Stimulated activated CD4-positive, alpha-beta T cell treated with anti-CD3 and anti-CD28 coated beads, Interleukin-4, amount 100 ng/mL, for 1 hour (primary cell): ENCODE measurements at places on chromosomes 7 and 10.

GRCh38 chr10:7133958-7134357 is 276.9 kb downstream of the SFMBT2 start:
- DNase-seq: no peak

- DNase-seq: no peak
These were observed 399.7 kb upstream of the ETV1 start for GRCh38 chr7:14389181-14389591.

- no peak for DNase-seq
These were observed 1358.9 kb upstream of the LRRTM3 start for GRCh38 chr10:65566906-65567305.

DNA sequence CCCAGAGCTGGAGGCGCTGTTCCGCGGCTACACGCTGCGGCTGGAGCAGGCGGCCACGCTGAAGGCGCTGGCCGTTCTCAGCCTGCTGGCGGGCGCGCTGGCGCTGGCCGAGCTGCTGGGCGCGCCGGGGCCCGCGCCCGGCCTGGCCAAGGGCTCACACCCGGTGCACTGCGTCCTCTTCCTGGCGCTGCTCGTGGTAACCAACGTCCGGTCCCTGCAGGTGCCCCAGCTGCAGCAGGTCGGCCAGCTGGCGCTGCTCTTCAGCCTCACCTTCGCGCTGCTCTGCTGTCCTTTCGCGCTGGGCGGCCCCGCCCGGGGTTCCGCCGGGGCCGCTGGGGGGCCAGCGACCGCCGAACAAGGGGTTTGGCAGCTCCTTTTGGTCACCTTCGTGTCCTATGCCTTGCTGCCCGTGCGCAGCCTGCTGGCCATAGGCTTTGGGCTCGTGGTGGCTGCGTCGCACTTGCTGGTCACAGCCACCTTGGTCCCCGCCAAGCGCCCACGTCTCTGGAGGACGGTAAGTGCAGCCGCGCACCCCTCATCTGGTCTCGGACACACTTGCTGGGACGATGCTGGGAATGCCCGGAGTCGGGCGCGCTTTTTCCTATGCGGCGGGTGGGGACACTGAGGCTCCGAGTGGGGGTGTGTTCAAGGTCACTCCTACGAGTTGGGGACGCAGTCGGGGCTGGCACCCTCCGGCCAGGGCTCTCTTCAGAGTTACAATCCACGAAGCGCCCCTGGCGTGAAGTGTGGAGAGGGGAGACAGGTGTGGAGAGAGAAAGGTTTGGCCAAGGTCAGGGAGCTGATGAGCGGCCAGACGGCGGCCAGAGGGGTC is 717 bp downstream of the ADCY1 start:
- no peak for DNase-seq

DNA sequence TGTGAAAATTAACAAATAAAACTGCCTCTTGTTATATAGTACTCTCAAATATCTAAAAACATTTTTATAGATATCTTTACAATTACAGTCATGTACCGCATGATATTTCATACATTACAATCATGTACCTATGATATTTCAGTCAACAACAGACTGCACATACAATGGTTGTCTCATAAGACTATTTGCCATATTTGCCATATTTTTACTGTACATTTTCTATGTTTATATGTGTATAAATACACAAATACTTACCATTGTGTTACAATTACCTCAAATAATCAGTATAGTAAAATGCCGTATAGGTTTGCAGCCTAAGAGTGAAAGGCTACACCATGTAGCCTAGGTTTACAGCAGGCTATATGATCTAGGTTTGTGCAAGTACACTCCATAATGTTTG is 336.0 kb upstream of the PCDH15 start:
- DNase-seq: no peak

DNA sequence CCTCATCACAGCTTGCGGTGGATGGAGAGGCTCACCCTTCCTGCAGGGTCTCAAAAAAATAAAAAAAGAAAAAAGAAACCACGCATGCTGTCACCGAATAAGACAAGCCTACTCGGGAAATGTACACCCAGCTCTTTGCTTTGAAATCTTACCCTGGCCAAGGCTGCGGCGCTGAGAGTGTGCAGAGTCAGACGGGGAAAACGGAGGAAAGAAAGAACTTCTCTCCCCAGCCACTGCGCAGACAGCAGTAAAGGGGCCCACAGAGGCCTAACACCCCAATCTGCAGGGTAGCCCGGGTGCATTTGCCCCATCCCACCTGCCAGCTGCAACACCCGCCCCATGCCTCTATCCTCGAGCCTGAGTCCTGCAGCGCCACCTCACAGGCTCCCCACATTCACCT is 14.8 kb downstream of the SLIT1 start:
- DNase-seq: no peak

GRCh38 chr7:23212841-23213240 is 31.0 kb downstream of the NUP42 start:
- DNase-seq: no peak

DNA sequence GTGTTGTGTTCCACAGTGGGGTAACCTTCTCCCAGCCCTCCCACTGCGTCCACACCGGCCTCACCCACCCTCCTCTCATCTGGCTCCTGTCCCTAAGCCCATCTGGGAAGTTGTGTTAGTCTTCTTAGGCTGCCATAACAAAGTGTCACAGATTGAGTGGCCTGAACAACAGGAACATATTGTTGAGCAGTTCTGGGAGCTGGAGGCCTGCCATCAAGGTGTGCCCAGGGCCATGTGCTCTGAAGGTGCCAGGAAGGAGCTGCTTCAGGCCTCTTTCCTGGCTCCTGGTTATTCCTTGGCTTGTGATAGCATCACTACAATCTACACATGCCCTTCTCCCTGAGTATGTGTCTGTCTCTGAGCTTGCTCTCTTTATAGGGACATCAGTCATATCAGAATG is 327.6 kb upstream of the COBL start:
- DNase-seq: no peak

DNA sequence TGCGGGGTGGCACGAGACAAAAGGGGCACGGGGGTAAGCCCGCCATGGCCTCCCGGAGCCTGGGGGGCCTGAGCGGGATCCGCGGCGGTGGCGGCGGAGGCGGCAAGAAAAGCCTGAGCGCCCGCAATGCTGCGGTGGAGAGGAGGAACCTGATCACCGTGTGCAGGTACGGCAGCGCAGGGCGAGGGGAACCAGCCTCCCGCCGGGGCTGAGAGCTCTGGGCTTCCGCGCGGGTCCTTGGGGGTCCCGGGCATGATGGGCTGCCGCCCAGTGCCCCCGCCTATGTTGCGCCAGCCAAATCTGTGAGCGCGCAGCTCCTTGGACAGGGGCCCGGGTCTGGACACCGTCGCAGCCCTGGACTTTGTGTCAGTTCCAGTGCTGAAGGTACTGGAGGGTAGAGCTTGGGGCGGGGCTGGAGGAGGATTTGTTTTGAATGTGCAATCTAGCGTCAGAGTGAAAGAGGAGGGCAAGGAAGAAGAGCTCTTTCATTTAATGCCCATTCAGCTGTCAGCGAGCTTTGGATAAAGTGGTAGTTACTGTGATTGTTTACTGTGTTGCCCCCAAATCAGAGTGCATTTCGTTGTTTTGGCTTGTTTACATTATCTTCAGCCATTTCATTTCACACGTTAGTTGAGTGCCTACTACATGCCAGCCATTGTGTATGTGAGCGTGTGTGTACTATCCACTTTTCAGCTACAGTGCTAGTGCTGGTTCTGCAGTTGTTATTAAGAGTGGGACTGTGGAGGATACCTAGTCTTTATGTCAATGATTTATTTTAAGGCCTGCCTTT is 777 bp downstream of the RUNDC3B start:
- DNase-seq: peak; percentile 32

GRCh38 chr7:149321978-149322541 is 60.1 kb downstream of the ZNF783 start:
- no peak for DNase-seq

DNA sequence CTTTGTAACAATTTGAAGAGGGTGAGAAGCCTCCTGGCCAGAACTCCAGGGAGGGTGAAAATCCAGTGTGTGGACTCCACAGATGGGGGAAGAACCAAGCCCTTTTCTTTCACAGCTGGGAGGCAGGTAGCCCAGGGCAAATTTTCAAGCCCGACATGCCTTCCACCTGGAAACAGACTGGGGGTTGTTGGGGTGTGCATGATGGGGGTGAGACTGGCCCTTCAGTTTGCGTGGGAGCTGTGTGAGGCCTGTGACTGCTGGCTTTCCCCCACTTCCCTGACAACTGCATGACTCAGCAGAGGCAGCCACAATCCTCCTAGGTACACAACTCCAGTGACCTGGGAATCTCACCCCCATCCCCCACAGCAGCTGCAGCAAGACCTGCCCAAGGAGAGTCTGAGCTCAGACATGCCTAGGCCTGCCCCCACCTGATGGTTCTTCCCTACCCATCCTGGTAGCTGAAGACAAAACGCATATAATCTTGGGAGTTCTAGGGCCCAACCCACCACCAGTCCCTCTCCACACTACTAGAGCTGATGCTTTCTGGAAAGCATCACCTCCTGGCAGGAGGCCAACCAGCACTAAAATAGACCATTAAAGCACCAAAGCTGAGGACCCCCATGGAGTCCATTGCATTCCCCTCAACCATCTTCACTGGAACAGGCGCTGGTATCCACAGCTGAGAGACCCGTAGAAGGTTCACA is 445.4 kb downstream of the TFEC start:
- DNase-seq: no peak

GRCh38 chr7:125355899-125356298 is 426.3 kb upstream of the POT1 start:
- no peak for DNase-seq

DNA sequence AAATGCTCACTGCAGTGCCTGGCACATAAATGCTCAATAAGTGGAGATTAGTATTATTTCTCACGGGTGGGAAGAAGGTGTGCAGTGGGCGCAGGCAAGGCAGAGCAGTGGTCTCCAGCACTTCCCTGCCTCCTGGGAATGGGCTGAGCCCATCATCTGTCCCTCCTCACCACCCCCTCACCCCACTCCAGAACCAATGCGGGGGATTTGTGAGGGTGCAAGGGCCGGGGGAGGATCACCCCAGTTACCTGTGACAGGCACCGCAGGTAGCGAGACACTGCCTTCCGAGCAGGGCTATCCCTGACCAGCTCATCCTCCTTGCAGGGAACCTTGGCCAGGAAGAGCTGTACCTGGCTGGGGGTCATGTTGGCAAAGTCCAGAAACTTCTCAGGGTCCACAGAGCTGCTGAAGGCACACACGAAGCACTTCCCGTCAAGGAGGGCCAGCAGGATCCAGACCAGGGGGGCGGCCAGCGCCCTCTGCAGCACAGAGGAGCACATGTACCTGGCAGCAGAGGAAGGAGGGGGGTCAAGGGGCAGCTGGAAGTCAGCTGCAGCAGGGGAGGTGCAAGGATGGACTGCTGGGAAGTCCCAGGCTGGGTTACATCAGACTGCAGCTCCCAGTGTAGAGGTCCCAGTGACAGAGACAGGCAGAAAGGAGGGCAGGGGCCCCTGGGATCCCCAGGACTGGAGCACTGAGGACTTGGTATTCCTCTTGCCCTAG is 2.8 kb downstream of the CALHM3 start:
- DNase-seq: no peak

DNA sequence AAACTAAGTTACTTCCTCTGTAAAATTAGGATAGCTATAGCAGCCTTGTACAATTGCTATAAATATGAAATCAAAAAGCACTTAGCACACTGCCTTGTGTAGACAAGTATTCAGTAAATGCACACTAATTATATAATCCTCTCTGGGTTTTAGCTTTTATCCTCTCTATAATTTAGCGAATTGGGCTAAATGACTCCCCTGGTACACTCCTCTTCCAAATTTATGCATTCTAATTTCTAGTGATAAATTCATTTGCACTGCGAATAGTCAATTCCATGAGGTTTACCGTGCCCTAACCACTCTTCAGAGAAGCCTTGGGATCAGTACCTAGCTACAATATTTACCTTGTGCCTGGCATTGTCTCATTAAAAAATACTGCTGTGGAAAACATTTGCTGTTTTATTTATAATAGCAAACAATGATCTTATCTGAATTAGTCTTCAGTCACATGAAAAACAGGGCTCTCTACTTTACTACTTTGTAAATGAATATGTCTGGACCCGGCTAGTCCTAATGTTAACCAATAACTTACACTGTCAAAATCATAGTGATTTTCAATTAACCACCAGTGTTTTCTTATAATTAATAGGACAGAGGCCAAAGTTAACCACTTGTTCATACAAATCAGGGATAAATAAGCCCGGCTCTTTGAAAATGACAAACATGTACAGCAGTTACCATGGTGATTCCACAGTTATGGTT is 577.9 kb downstream of the IPMK start:
- no peak for DNase-seq

GRCh38 chr10:87094373-87095235 is at the start of the genes GLUD1 and SHLD2:
Gene GLUD1, minus strand, starts transcription at chr10:87094843. Its CDS starts 74 bp downstream, at chr10:87094769.
Gene SHLD2, plus strand, starts transcription at chr10:87095206. Its CDS starts 56,149 bp downstream, at chr10:87151355.
- DNase-seq: peak; percentile 83

DNA sequence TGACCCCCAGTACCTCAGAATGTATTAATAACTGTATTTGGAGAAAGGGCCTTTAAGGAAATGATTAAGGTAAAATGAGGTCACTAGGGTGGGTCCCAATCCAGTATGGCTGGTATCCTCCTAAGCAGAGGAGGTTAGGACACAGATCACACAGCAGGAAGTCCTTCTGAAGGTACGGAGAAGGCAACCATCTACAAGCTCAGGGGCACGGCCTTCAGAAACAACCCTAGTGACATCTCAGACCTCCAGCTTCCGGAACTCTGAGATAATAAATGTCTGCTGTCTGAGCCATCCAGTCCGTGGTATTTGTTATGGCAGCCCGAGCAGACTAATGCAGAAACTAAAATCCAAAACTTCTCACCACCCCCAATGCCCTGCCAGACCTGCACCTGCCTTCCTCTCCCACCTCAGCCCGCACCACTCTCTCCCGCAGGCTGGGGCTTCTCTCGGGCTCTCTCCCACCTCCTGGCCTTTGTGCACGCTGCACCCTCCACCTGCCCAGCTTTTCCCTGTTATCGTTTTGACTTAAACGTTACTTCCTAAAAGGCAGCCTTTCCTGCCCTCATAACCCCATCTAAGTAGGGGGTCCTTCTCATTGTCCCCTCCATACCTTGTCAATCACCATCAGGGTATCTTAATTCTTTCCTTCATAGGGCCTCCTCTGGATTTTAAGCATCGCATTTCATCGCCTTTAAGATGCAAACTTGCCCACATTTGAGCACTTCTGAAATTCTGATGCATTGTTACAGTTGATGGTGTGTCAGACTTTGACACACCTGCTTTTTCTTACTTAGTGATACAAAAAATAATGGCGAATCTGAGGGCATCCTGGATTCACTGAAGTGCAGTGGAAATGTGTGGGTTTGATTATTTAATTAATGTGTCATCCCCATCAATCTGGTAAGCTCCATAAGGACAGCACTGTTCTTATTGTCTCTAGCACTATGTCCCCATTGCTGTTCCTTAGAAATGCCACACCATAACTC is 32.2 kb upstream of the AQP1 start:
- DNase-seq: no peak

DNA sequence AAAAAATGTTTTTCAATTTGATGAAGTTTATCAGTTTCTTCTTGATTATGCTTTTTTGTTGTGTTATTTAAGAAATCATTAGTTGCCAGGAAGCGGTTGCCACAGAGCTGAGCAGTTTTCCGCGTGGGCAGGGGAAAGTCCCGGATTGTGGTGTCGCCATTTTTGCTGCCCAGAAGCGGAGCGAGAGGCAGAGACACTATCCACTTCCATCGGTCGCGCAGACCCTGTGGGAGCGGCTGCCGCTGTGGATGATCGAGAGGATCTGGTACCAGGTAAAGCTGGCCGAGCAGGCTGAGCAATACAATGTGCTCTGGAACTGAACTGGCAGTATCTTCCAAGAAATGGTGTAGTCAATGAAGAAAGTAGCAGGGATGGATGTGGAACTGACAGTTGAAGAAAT is 119.8 kb downstream of the ZNF736 start:
- no peak for DNase-seq
